ENCODE measurements at places on chromosomes 11 and 22.

DNA sequence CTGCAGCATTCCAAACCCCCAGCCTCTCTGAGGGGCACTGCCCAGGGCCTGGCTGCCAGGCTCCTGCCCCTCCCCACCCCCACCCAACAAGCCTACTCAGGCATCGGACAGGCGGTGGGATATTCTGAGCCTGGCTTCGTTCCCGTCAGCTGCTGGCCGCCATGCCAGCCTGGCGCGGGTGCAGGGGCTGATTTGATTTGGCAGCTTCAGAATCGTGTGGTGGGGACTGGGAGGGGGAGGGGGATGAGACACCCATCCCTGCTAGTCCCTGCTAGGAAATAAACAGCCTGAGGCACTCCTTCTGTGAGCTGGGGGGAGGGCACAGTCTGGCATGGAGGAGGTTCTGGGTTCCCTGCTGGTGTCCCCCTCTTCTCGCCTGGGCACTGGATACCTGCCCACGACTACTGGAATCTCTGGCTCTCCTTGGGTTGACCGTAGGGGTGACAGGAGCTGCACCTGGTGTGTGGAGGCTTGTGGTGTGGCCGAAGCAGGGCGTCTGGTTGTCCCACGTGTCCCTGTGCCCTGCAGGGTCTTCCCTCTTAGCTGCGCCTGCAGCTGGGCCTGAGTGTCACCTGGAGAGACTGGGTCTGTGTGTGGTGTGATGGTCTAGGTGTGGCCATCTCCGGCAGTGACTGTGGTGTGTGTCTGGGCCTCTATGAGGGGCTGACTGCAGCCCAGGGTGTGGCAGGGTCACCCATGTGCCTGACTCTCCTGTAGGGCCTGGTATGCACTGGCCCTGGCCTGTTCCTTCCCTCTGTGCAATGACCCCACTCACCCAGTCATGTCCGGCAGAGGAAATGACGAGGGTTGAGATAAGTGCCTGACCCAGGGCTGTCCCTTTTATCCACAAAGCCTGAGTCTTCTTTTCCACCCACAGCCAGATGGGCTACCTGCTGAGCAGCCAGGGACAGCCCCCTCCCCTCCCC lies 42.2 kb downstream of the PDE2A start:
- no peak for DNase-seq

- DNase-seq = peak; percentile 25
Measured at GRCh38 chr22:19448076-19448607, 631 bp upstream of the C22orf39 start.

DNA sequence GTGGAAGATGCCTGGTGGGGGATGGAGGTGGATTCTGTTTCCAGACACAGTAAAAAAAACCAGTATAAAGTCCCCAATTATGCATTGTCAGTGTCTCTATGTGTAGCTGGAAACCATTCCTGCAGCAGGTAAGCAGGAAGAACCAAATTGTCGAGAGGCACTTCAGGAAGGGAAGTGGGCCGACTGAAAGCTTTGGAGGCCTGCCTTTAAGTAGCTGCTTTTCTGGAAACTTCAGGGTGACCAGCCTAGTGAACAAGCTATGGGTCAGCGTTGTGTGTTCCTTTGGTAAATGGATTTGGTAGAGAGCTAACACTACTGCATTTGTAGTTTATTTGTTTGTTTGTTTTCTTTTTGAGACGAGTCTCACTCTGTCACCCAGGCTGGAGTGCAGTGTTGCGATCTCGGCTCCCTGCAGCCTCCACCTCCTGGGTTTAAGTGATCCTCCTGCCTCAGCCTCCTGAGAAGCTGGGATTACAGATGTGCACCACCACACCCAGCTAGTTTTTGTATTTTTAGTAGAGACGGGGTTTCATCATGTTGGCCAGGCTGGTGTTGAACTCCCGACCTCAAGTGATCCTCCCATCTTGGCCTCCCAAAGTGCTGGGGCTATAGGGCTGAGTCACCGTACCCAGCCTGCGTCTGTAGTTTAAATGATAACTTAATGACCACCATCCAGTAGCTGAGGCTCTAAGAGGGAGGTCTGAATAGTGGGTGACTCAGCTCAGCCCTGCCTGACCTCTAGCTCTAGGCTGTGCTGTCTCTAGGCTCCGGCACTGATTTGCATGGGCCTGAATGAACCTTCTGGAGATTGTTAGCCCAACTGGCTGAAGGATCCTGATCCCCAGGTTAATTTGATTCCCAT lies 12.8 kb downstream of the PTPRJ start:
- DNase-seq = no peak

- no peak for DNase-seq
Measured at GRCh38 chr11:66767666-66768065, 38.6 kb upstream of the SPTBN2 start.

DNA sequence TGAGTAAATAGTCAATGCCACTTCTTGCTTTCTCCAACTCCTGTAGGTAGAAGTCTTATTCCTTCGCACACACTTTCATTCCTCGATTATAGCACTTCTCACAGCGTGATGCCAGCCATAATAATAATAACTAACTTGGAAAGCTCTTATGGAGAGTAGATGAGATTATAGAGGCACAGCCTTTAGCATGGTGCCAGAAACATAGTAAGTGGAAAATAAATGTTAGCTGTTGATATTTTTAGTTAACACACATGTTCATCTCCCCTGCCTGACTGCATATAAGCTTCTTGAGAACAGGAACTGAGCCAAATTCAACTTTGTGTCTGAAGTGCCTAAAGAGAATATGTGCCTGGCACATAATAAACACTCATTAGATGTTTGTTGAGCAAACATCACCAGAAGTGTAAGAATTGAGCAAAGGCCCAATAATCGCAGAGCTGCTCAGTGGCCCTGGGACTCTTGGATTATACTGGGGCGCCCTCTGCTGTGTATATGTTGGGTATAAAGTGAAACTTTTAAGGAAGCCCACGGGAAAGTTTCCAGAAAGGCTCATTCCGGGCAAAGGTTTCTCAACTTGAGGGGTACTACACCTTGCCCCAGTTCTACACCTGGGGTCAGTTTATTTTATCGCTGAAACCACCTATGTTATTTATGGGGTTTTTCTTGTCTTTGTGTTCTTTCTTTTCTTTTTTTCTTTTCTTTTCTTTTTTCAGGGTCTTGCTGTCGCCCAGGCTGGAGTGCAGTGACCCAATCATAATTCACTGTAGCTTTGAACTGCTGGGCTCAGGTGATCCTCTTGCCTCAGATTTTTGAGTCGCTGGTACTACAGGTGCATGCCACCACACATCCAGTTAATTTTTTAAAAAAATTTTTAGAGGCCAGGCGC lies 22.3 kb downstream of the SLN start:
- DNase-seq = no peak
